Fibroblast of pulmonary artery (primary cell): ENCODE measurements at places on chromosomes 16 and 17.

- DNase-seq = no peak
These were observed 15.4 kb upstream of the TMEM220 start for GRCh38 chr17:10745231-10745630.

GRCh38 chr16:456891-457483, 31.5 kb downstream of the RAB11FIP3 start:
- peak; percentile 64 for DNase-seq

DNA sequence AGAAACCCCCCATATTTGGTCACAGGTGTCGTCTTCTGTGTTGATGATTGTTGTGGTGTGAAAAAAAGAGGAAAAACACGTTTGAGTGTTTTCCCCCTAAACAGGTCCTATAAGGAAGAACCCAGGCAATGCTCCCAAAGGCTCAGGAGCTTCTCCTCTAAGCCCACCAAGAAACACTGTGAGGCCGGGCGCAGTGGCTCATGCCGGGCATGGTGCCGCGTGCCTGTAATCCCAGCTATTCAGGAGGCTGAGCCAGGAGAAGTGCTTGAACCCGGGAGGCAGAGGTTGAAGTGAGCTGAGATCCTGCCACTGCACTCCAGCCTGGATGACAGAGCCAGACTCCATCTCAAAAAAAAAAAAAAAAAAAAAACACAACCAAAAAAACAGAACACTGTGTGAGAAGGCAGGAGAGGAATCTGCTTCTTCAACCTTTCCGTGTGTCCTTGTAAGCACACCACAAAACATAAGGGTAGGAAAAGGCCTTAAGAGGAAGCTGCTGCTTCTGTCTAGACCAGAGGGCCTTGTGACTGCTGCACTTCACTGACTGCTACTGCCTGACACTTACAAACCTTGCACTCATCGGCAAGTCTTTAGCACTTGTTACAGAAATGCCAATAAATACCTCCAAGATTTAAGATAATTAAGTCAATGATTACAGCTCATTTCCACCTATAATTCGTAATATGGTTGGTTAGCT, 9.3 kb downstream of the JPT1 start:
- no peak for DNase-seq

DNA sequence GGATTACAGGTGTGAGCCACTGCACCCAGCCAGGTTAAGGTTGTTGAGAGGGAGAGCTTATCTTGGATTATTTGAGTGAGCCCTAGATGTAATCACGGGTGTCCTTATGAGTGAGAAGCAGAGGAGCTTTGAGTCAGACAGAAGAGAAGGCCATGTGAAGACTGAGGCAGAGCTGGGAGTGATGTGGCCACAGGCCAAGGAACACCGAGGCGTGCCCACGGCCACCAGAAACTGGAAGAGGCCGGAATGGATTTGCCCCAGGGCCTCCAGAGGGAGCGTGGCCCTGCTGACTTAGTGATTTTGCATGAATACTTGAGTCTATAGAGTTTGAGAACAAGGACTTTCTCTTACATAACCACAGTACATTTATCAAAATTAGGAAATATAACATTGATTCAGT, 137.7 kb downstream of the RPTOR start:
- DNase-seq = no peak

DNA sequence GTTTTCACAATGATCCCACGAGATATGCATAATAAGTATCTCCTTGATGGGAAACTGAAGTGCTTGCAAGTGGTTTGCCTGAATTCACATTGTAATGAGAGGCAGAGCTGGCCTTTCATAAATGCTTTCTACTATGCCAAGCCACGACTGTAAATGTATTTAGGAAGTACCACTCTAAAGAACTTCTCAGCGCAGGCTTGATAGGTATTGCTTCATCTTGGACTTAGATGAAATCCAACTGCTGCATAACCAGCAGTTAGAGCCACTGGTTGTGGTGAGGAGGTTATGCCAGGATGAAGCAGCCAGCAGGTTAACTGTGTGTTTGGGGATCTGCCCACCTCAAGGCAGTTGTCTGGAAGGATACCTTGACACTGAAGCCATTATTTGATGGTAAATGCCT, 26.8 kb downstream of the MARCHF10 start:
- DNase-seq = peak; percentile 57

DNA sequence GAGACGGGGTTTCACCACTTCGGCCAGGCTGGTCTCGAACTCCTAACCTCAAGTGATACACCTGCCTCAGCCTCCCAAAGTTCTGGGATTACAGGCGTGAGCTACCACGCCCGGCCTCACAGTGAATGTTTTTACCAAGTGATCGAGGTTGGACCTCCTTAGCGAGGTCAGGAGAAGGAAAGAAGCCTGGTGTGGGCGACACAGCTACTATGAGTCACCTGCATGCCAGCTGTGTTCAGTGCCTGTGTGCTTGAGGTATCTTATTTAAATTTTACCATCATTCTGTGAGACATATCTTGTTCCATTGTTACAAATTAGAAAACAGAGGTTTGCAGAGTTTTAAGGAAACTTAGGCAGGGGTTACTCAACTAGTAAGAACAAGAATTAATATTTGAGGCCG, 174.8 kb upstream of the DYNLRB2 start:
- no peak for DNase-seq

- no peak for DNase-seq
These were observed 26.8 kb upstream of the CIBAR2 start for GRCh38 chr16:85138825-85139627.

DNA sequence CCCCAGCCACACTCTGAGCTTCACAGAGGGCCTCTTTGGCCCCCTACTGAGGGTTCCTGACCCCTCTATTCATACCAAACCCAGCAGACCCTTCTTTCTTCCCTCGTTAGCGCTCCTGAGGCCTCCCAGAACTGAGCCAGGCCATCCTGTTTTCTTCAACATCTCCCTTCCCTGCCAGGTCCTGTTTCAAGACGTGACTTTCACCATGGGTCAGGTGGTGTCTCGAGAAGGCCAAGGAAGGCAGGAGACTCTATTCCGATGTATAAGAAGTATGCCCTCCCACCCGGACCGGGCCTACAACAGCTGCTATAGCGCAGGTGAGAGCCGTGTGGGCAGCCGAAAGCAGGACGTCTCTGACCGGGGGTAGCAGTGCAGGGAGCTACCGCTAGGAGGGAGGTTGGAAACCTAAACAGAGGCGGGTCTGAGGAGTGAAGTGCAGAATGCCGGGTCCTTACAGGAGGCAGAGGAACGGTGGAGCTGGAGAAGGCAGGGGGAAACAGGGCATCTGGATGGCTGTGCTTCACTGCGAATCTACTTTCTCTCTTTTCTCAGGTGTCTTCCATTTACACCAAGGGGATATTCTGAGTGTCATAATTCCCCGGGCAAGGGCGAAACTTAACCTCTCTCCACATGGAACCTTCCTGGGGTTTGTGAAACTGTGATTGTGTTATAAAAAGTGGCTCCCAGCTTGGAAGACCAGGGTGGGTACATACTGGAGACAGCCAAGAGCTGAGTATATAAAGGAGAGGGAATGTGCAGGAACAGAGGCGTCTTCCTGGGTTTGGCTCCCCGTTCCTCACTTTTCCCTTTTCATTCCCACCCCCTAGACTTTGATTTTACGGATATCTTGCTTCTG, 1.3 kb upstream of the SENP3 start:
- DNase-seq = peak; percentile 65

- no peak for DNase-seq
These were observed 131.0 kb downstream of the RBFOX3 start for GRCh38 chr17:79479876-79480275.

DNA sequence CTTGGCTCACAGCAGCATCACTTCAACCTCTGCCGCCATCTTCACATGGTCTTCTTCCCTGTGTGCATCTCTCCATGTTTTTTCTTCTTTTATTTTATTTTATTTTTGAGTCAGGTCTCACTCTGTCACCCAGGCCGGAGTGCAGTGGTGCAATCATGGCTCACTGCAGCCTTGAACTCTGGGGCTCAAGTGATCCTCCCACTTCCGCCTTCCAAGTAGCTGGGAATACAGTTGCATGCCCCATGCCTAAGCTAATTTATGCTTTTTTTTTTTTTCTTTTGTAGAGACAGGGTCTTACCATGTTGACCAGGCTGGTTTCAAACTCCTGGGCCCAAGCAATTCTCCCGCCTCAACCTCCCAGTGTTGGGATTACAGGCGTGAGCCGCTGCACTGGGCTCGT, 1.9 kb downstream of the NUDT7 start:
- DNase-seq = no peak

DNA sequence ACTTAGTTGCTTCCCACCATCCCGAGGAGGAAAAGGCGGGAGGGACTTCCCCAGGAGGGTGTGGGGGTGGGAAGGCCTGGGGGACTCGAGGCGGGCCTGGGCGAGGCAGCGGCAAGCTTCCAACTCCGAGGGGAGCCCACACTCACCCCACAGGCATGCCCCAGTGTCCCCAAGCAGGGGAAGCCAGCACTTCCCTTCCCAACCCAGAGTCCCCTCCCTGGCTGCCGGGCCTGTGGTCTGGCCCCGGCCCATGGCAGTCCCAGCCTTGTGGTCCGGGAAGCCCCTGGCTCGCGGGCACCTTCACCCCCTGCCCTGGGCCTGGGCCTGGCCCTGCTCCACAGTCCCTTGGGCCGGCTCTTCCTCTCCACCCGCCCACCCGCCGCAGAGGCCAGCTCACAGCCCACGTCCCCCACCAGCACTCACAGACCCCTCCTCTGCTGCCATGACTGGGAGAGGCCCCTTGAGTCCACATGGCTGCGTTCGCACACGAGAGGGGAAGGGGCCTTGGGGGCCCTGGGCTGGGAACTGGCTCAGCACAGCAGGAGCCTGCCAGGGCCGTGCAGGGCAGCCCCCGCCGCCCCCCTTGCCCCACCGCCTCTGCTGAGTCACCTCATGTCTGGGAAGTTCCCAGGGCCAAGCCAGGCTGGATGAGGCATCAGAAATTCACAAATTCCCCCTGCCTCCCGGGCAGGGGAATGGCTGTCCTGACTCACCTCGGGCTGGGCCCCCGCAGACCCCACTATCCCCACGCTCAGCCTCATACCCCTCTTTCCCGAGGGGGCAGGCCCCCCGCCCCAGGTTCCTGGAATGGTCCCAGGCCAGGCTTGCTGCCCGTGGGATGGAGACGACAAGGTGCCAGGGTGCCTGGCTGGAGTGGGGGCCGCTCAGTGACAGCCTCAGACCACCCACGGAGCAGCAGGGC, 27.8 kb downstream of the BAHCC1 start:
- peak; percentile 95 for DNase-seq
